ENCODE measurements at places on chromosomes 7 and 10.

DNA sequence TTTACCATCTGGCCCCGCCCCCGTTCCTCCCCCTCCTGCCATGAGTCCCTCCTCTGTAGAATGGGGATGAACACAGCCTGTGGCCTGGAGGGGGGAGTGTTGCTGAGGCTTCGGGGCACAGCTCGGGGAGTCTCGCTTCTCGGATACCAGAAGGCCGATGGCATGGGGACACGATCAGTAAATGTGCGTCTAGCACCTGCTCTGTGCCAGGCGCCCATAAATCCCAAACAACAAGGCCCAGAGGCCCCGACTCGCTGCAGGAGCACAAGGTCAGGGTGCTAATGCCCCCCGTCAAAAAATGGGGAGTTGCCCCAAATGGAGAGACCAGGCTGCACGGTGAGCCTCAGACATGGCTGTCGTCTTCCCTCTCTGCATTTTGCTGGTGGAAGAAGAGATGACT is 40.7 kb downstream of the JAKMIP3 start:
- no peak for DNase-seq

DNA sequence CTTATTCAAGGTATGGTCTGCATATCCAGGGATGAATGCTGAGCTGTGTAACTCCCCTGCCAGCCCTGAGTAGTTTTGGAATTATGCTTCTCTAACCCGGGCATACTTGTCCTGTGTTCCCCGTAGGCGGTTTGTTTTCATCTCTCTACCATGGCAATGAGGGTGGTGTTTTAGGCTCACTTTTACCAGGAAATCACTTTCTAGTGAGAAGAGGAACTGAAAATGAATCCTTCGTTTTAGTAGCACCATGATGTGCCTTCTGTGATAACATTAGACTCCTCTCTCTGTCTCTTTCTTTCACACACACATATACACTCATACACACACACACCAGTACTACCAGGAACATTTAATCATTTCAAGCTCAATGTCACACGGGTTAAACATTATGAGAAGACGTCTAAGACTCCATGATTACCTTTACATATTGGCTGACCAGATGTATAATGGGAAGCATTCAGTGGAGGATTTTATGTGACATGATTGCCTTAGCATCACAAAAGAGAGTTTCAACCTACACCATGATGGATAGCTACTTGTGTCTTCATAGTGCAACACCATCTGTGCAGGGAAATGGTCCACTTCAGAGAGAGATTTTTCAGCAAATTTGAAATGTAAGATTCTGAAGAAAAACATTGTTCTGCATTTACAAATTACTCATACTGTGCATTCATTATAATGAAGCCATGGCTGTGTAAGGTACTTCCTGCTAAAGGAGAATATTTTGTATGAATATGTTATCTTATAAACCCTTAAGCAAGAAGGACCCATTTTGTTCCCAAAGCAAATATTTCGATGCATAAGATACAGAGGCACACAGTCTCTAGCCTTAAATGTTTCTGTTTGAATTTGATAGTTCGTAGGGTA is 31.0 kb upstream of the PFKP start:
- DNase-seq = no peak

- DNase-seq = no peak
These were observed 2.9 kb downstream of the ZNF365 start for GRCh38 chr10:62377026-62377415.

DNA sequence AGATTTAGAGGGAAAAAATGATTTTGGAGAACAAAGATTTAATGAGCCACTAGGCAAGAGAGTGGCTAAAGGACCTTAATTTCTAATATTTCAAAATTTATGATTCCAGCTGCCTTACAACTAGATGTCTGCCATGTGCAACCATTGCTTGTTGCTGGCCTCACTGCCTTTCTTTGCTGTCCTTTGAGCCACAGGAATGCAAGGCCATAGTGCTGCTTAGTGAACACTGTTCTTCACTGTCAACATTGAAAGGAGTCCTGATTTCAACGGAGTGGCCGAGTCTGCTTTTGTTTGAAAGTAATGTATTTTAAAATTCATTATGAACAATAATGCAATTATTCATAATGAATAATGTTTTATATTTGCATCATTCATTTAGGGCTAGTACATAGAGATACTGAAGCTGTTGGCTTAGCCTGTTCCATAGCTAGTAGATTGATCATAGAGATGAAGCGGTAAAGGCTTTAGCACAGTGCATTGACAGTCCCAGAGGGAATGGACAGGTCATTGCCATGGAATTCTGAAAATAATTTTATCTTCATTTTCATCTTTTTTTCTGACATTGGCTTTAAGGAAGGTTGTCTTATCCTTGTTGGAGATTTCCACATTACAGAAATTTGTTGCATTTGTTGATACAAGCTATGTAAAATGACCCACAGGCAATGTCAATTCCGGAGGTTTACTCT is 544.1 kb downstream of the AUTS2 start:
- no peak for DNase-seq

DNA sequence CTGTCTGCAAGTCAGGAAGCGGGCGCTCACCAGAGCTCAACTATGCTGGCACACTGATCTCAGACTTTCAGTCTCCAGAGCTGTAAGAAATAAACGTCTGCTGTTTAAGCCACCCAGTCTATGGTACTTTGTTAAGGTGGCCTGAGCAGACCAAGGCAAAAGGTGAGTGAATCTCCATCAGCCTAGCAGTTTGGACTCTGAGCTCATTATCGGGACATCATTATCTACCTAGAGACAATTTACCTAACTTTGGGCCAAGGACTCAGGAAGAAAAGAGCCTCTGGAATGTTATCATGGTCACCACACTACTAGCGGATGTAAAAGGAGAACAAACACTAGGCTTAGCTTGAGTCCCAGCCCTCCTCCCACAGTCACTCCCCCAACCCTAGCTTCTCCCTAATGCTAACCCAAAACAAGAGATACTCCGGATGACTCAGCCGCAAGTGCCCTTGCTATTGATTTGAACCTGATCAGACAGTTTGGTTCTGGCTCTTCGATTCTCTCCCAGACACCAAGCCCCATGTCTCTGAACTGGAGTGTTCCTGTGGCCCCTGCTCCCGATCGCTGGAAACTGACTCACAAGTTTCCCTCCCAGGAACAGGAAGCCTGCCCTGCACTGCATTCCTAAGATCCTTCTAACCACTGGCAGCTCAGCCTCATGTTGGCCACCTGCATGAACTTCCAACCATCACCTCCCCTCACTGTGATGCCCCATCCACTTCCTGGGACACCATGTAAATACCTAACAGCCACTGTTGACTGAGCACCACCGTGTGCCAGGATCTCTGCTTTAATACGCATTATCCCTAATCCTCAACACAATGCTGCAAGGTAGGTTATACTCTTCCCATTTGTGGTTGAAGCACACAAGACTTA is 34.5 kb downstream of the CREB3L2 start:
- DNase-seq = no peak

DNA sequence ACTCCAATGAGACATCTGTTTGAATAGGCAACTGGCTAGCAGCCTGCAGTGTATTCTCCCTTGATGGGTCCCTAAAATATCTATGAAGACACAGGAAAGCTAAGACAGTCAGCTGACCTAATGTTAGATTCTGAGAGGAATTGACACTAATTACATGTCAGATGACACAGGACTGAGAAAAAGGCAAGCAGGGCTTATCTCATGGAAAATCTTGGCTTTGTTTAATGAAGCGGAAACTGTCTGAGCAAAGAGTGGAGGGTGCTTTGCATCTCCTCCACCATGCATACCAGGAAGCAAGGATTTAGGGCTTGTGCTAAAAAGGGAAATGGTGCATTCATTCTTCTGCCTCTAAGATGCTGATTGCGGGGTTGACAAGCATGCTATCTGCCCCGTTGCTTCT is 135.5 kb upstream of the GLI3 start:
- no peak for DNase-seq

DNA sequence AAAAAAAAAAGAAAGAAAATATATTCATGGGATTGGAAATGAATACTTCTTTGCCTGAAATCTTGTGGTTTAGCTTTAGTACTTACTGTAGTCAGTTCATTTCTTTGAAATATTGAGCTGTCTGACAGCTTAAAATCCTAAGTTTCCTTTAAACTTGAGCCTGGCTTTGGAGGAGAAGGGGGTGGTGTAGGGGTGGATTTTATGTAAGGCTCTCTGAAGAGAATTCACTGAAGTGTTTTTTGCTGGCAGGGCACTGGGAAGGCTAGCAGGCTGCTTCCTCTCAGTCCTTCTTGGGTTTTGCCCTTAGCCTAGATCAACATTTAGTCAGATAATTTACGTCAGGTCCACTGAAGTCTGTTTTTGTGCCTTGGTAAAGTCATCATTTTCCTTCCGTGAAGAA is 516.5 kb downstream of the AUTS2 start:
- DNase-seq = no peak

- DNase-seq = no peak
These were observed 177.8 kb downstream of the PTPRN2 start for GRCh38 chr7:158409816-158410330.

DNA sequence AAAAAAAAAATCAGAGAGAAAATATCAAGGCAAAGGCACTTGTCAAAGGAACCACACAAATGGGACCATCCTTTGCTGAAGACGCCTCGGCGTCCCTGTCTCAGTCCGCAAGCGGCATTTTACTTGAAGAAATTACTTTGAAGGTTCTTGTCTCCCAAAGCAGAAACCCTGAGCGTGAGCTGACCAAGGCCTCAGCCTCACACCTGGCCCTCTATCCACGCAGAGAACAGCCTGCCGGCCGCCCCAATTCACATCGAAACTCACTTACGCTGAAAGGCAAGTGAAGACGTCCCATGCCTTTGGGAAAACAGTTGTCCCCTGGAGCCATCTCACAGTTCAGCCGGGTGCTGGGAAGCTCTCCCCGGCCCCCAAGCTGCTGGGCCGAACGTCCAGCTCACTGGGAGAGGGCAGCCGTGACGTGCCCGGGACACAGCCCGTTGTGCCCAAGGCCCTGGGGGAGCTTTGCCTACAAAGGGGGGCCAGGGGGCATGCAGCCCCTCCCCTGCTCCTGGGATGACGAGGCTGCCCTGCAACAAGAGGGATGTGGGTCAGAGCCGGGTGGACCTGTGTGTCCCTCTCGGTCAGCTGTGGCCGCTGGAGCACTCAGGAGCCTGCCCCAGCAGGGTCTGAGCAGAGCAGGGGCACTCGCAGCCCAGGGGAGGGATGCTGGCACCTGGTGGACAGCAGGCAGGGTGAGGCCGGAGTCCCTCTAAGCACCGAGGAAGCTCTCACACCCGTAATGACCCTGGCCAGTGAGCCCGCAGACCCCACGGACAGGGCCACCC is 49.6 kb upstream of the PDGFA start:
- DNase-seq = no peak

- no peak for DNase-seq
These were observed 51.8 kb upstream of the FAM133B start for GRCh38 chr7:92641921-92642511.
